ENCODE measurements at places on chromosomes 3 and 15.

DNA sequence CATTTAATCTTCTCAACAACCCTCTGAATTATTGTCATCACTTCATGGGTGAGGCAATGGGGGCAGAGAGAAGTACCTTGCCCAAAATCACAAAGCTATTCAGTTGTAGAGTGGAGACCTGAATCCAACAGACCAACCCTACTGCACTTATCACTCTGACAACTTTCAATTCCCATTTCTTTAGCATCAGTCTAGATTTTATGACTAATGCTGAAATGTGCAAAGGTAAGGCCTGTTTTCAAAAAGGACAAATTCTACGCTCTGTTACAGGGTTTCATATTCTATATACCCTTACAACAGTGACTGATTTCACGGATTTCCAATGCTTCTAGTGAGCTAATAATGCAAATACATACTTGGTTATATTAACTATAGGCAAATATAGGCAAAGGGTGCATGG, 286.0 kb downstream of the ADAMTS17 start:
- DNase-seq, result no peak

GRCh38 chr3:76685858-76686257, 354.0 kb upstream of the ROBO2 start:
- DNase-seq, result no peak

DNA sequence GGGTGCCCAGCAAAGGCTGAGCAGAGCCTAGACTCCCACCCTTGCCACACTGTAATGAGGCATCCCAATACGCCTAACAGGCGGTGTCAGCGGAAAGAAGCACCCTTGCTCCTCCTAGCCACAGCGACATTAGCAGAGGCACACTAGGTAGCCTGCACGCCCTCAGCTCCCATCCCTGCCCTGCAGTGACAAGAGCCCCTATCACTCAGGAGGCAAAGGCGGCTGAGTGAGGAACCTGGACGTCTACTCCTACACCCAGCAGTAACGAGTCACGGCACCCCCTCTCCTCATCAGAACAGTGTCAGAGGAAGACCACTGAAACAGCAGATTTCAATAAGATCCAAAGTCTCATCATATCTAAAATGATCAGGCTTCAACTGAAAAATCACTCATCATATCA, 12.0 kb upstream of the MAP6D1 start:
- no peak for DNase-seq

- DNase-seq, result no peak
These were observed 19.7 kb downstream of the SPATA12 start for GRCh38 chr3:57080171-57080570.

- no peak for DNase-seq
These were observed 86.8 kb downstream of the MYO5A start for GRCh38 chr15:52441841-52442240.

GRCh38 chr3:150945226-150946032, 27.1 kb downstream of the CLRN1 start:
- DNase-seq, result no peak

DNA sequence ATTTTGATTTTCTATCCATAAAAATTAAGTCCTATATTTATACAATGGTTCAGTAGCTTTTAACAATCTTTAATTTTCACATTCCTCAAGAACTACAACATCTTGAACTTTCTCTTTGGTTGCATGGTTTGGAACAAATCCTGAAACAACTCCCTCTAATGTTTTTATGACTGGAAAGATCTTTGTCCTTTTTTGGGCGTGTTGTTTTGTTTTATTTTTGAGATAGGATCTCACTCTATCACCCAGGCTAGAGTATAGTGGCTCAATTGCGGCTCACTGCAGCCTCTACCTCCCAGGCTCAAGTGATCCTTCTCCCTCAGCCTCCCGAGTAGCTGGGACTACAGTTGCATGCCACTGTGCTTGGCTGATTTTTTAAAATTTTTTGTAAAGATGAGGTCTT, 4.0 kb downstream of the STX19 start:
- no peak for DNase-seq

Data from stimulated activated CD8-positive, alpha-beta memory T cell treated with anti-CD3 and anti-CD28 coated beads, Interleukin-15, amount 100 ng/mL, for 24 hours (primary cell).